ENCODE measurements at places on chromosomes 6 and 20. TPM values are rescaled to one million over a fixed set of nuclear protein-coding genes. Genes with fewer than 3 reads are reported as not detected.

Gene ACSS1
- 114 TPM for total RNA-seq

DNA sequence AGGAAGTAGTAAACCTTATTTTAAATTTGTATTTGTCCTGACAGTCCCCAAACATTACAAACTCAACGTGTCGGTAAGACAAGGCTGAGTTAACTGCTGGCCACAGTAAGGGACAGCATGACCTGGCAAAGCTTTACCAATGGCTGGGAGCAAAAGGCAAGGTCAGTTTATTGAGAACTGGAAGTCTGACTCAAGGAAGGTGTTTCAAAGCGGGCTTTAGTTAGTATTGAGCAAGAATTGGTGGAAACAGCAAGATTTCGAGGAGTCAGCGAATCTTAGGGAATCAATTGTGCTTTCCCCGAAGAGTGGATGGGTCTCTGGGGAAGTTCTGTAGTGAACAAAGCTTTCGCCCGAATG, 885 bp upstream of the GZF1 start:
- no peak for DNase-seq

Gene ARMC12
- total RNA-seq = 0.20 TPM

GRCh38 chr6:16731478-16732051, 29.7 kb downstream of the ATXN1 start:
- no peak for DNase-seq

DNA sequence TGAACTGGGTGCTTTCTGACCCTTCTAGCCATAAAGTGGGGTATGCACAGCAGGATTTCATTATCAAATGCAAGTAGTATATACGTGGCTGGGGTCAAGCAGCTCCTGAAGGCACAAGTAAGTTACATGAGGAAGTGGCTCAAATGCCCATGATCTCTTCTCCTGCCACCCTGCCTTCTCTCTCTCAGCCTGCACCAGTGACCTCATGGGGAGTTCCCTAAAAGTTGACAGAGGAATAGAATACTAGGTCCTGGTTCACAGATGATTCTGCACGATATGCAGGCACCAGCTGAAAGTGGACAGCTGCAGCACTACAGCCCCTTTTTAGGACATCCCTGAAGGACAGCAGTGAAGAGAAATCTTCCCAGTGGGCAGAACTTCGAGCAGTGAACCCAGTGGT, 282.0 kb downstream of the BCKDHB start:
- no peak for DNase-seq

- peak; percentile 47 for DNase-seq
Measured at GRCh38 chr6:30743099-30744053, 889 bp upstream of the FLOT1 start.

Gene AVP
- not detected for total RNA-seq

DNA sequence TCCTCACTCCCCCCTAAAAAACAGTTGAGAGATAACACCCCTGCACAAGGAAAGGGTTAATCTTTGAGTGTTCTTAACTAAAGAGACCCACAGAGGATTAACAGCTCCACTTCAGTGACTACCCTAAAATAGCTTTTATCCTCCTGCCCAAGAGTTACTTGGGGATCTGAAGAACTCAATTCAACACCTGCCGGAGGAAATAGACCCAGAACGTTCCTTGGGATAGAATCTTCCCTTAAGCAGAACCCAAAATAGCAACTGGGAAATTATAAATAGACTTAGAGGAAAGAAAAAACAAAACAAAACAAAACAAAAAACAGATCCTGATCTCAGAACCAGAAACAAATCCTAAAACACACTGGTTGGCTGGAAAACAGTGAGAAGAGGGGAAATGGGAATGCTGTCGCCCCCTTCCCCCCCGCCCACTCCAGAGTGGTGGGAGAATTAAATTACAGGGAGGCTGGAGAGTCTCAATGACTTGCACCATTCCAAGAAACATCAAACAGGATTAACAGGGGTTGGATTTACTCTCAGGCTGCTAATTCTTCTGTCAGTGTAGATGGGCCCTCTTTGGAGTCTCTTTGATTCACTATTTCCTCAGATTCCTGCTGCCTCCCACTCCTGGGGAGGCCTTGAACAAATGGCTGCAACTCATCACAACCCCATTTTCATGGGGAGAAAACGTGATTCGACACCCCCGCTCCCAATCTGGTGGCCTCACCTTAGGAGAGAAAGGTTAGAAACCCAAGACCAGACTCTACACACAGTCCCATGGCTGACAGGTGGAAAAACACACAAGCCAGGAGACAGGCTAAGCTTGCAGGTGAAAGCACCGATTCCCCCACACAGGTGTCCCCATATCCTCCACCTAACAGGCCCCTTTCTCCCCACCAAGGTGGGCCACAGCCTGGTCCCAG, 1.4 kb downstream of the PLAGL2 start:
- DNase-seq = no peak

DNA sequence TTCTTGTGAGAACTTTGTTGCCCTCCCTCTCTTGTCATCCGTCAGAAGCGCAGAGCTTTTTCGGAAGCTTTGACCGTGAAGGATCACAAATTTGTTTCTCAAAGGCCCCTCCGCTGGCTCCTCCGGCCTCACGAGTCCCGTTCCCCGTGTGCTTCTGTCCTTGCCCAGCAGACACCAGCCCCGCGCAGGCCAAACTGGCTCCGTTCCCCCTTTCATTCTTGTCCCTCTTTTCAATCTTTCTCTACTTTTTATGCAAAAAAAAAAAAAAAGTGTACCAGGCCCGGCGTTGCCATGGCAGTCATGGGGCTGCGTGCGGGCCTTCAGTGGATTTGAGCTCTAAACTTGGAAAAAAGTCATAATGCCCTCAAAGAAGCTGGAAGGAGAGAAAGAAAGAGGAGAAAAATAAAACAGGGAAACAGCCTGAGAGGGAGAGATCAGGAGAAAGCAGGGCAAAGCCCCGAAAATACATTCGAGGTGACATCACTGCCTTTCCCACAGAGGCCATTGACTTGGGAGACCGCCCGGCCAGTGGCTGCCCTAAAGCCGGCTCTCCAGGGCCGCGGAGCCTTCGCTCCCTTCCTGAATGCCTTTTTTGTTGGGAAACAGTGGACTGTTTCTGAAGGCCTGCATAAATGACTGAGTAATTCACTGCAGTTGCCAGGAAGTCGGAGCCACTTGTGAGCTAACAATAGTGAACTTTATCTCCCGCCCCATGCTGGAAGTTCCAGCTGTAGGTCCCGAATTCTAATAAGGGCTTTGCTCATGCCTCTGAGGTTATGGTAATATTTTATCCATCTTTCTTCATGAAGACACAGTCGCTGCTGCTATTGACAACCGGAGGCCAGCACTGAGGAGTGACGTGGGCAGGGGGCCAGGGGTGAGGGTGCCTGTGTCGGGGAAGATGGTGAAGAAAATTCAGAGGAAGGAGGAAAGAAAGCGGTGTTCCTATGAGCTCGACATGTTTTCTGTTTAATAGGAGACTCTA, 670.9 kb downstream of the QKI start:
- DNase-seq = peak; percentile 81

- no peak for DNase-seq
Measured at GRCh38 chr20:10603378-10603777, 70.4 kb downstream of the JAG1 start.

GRCh38 chr6:34154668-34155447, 9.0 kb upstream of the GRM4 start:
- DNase-seq = no peak

DNA sequence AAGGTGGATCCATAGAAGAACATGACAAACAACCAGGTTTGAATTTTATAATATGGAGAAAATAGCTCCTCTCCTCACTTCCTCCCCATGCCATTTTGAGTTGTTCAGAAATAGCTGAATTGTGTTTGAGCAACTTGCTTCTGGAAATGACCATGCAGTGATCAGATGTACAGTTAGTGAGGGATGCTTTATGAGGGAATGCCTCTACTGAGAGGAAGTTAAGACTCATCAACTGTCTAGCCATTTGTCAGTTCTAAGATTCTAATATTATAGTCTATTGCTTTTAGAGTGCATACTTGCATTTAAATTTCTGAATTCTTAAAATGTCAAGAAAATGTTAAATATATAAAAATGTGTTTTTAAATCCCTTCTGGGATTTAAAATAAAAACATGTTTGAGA, 3.8 kb downstream of the LAMA2 start:
- no peak for DNase-seq

DNA sequence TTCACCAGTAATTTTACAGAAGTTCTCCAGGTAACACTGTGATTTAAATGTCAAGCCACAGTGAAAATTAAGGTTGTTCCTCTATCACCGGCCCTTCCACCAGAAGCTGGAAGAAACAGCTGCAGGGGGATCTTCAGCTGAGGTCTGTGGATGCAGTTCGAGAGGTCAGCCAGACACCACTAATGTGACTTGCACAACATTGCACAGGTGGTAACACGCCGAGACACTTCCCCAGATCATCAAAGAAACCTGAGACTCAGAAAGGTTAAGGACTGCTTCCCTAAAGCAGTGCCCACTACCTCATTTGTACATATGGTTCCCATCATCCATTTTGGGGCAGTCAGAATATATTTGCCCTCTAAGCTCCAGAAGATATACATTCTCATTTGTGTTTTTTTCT, 8.1 kb upstream of the SERPINB9 start:
- DNase-seq = no peak

Gene PLEKHG1
- total RNA-seq = 10.4 TPM

Gene BEND6
- 0.42 TPM for total RNA-seq

GRCh38 chr6:30206799-30207618, 6.2 kb downstream of the TRIM26 start:
- no peak for DNase-seq

DNA sequence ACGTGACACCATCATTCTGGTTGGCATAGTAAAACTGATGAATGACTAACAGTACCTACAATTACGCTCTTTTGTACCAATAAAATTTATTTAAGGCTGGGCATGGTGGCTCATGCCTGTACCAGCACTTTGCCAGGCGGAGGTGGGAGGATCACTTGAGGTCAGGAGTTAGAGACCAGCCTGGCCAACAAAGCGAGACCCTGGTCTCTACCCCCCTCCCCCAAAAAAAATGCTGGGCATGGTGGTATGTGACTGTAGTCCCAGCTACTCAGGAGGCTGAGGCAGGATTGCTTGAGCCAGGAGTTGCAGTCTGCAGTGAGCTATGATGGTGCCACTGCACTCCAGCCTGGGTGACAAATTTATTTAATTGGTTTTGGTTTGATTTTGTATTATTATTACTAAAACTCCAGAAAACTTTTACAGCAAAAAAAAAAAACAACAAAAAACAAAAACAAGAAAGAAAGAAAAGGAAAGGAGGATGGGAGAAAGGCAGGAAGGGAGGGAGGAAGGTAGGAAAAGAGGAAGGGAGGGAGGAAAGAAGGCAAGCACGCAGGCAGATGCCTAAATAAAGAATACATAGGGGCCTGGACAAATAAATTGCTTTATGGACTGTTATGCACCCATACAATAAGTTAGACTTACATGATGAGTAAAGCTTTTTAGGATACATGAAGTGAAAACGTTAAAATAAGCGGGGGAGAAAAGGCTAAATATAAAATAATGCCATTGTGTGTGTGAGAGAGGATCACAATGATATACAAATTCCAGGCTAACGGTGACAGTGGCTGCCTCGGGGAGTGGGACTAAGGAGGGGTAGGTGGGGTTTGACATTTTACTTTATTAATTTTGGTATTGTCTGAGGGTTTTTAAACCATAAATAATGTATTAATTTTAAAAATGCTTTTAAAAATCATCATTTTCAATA, 682 bp upstream of the ZSCAN9 start:
- no peak for DNase-seq

DNA sequence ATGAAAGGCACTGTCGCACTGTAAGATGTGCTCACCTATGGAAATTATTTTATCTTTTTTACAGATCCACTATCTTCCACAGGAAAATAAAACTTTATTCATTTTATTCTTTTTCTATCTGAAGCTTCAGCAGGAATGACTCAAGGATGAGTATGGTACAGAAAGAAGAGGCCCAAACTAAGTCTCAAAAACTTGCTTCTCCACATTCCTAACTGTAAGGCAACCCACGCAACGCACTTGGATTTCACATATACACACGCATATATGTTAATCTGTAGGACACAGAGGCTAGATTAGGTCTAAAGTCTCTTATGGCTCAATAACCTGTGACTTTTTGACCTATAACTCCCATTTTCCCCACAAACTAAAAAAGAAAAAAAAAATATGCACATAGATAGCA, 81.9 kb downstream of the RALGAPA2 start:
- no peak for DNase-seq

GRCh38 chr20:18166950-18167349, 29.3 kb downstream of the KAT14 start:
- DNase-seq = no peak

- peak; percentile 50 for DNase-seq
Measured at GRCh38 chr6:133241086-133241900, at the start of gene EYA4. EYA4 (plus strand) TSS chr6:133241357; CDS start chr6:133274781, 33,424 bp downstream.

GRCh38 chr6:16648003-16648402, 113.3 kb downstream of the ATXN1 start:
- DNase-seq = no peak

- DNase-seq = no peak
Measured at GRCh38 chr20:38300438-38300837, 3.5 kb upstream of the BPI start.

DNA sequence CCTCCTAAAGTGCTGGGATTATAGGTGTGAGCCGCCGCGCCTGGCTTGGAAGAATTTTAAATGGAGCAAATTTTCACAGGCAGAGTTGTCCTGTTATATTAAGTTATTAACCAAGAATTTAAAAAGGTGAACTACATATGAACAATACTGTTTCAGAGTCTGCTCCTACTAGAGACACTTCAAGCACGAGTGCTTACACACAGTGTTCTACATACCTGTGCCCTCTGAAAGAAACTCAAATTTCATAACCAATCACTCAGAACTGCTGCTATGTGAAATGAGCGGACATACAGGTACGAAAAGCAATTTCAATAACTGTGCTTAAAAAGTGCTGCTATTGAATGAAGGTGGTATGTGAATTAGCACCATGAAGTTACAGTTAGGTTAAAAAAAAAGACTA, 262.0 kb downstream of the SYNE1 start:
- DNase-seq = no peak

- no peak for DNase-seq
Measured at GRCh38 chr6:165031502-165031901, 277.9 kb downstream of the C6orf118 start.

GRCh38 chr6:63795006-63795405, 159.4 kb downstream of the PHF3 start:
- no peak for DNase-seq

Gene ATP6V1G2
- 1.3 TPM for total RNA-seq

GRCh38 chr20:47359530-47360296, 3.2 kb upstream of the ZMYND8 start:
- DNase-seq = no peak

DNA sequence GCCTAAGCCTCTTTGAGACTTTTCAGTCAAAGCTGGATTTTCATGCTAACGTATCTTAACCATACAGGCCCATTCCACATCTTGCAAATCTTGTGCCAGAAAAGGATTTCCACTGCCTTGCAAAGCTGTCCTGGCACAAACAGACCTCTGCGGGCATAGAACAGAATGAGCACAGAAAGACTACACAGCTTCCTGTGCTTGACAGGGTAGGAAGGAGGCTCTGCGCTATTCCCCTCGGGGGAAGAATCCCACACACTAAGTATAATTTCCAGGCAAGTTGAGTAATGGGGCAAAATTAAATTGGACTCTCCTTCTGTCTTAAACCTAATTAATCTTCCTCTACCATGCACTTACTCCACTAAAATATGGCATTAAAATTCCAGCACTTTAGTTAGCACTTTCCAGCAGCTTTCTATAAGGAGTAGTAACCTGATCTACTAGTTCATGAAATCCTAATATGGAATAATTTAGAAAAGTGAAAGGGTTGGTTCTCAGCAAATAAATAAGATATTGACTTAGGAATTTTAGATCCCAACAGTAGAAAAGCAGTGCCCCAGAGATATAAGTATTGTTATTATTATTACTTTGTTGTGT, 532.1 kb upstream of the JAG1 start:
- DNase-seq = no peak

- no peak for DNase-seq
Measured at GRCh38 chr6:85470023-85470410, 20.1 kb downstream of the NT5E start.

Gene POPDC3
- 39.0 TPM for total RNA-seq

- no peak for DNase-seq
Measured at GRCh38 chr6:87308970-87309369, 13.4 kb upstream of the SMIM8 start.
